Activated T-helper 1 cell treated with Interleukin-2 at 50 U/mL for 16 hours (primary cell): ENCODE measurements at places on chromosomes 3 and 15.

GRCh38 chr15:63414474-63415120 lies 33.0 kb upstream of the CA12 start:
- DNase-seq: no peak

DNA sequence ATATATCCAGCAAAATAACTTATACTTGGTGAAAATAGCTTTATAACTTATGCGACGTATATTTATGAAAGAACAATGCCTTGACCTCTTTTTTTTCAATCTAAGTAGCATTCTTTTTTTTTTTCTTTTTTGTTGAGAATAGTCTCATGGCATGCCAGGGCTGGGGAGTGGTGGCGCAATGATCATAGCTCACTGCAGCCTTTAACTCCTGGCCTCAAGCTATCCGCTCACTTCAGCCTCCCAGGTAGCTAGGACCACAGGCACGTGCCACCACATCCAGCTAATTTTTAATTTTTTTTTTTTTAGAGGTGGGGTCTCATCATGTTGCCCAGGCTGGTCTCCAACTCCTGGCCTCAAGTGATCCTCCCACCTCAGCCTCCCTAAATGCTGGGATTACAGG lies 43.5 kb downstream of the RAB8B start:
- no peak for DNase-seq

DNA sequence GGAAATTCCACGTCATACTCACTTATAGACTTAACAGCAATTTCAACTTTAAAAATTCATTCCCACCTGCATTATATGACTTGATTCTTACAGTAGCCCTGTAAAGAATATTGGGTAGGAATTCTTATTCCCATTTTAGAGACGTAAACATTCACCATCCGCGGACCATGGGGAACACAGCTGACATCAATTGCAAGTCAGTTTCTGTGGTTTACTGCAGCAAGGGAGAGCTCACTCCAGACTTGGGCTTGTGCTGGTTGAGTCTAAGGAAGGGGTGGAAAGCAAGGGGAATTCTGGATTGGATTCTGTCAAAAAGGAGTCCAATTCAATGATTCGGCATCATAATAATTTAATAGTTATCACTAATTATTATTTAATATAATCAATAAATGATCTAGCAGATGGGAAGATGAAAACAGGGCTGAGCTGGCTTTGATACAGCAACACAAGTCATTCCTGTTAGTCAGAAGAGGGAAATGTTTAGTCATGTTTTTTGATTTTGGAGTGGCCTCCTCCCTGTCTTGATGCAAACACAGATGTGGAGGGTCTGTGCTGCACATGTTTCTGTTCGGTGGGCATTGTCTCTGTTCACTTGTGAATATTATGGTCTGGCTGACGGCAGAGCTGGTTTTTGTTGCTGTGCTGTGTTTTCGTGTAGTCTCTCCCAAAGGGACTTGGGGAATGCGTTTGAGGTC lies 9.7 kb downstream of the LIPC start:
- DNase-seq: no peak

GRCh38 chr3:59126446-59126845 lies 76.6 kb upstream of the CFAP20DC start:
- DNase-seq: no peak

DNA sequence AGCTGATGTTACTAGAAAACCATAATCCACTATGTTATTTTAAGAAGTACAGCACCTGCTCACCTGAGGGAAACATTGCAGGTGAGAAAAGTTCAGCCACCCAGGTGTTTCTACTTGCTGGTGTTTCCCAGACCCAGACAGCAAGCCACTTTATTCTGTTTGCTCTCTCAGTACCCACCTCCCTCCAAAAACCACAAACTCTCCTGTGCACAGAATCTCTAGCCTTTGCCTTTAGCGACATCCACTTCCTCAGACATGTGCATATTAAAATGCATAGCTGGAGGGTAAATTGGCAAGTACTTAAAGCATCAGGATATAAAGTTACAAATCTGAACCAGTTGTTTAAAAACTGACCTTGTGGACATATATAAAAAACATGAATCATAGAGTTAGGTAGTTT lies 36.7 kb downstream of the VGLL3 start:
- no peak for DNase-seq

GRCh38 chr3:27224197-27224596 lies 145.0 kb downstream of the NEK10 start:
- DNase-seq: no peak

DNA sequence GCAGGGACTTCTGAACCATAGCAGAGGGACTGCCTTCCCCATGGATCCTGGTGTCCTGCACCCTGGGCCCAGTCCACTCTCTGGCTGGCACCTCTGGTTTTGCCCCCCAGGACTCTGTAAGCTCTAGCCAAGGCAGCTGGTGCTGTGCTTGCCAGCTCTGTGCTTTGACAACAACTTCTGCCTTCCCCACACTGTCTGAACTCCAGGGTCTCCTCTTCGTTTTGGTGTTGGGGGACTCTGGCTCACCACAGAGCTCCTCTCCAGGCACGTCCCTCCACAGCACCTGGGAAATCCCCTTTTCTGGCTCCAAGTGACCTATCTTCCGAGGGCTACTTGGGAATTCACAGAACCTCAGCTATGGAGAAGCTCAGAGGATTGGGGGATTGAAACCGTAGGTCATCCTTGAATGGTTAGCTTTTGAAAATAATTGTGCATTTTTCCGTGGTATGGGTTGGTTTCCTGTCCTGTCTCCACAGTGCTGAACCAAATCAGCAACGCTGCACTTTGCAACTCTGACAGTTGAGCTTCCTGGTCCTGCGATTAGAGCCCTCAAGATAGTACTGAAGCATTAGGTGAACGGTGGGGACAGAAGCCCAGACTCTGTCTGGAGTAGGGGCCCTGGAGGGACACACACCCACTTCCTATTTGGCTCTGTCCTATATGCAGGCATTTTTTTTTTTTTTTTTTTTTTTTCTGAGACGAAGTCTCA lies 152.4 kb downstream of the APBA2 start:
- DNase-seq: no peak

DNA sequence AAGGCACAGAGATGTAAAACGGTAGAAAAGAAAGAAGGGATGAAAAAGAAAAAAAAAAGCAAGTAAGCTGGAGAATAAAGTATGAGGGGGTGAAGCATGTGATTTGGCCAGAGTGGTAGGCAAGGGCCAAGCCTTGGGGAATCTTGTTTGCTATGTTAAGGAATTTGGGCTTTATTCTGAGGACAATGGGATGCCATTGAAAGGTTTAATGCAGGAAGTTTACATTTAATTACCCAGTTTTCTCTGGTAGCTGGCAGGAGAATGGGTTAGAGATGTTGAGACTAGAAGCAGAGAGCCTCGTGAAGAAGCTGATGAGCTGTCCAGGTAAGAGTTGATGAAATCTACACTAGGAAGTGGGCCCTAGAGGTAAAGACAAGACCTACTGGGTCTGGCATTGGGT lies 455.9 kb downstream of the PDCD6IP start:
- DNase-seq: no peak
